T-helper 9 cell (primary cell): ENCODE measurements at places on chromosomes 6 and 20.

GRCh38 chr20:56465997-56466396 is 2.4 kb upstream of the RTF2 start:
- DNase-seq, result no peak

- DNase-seq, result no peak
Observed at GRCh38 chr6:128150376-128150775, 249.5 kb upstream of the THEMIS start.

GRCh38 chr20:38291966-38292365 is 12.0 kb upstream of the BPI start:
- no peak for DNase-seq

DNA sequence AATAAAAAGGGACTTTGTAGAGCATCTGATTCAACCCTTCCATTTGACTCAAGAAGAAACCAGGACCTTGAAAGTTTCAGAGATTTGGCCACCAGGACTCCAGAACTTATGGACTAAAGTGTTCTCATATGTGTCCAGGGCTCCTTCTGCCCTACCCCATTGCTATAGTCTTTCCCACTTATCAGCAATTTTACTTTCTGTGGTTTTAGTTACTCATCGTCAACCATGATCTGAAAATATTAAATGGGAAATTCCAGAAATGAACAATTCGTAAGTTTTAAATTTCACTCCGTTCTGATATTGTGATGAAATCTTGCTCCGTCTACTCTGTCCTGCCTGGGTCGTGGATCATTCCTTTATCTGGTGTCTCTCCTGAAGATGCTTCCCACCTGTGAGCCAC is 259.8 kb downstream of the PHACTR1 start:
- DNase-seq, result no peak

DNA sequence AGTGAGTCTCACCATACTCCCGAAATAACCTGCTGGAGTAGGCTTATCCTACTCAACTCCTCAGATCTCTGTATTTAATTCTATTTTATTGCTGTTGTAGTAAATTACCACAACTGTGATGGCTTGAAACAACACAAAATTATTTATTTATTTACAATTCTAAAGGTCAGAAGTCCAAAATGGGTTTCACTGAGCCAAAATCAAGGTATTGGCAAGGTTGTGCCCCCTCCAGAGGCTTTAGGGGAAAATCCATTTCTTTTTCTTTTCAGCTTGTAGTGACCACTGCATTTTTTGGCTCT is 869 bp upstream of the SLC17A2 start:
- DNase-seq, result no peak

DNA sequence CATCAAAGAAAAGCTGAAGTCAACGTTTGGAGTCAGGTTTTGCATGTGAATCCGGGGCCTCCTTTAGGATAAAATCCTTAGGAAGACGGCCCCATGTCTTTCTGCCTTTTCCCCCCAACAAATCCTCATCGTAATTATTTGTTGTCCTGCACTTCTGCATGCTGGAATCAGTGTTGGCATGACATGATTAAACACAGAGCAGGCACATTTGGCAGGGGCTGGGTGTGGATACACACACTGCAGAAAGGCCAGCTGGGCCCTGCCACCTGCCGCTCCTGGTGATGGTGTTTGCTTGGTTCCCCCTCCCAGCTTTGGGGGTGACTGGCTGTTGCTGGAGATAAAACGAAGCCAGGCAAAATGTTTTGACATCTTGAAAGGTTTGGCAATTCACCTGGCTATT is 46.3 kb upstream of the FOXA2 start:
- no peak for DNase-seq

- no peak for DNase-seq
Observed at GRCh38 chr20:38297916-38298674, 5.9 kb upstream of the BPI start.
